ENCODE measurements at places on chromosomes 4 and X. TPM values are rescaled to one million over a fixed set of nuclear protein-coding genes. Genes with fewer than 3 reads are reported as not detected.
A peak's percentile ranks its signal among the peaks of the same experiment; 100 is the strongest.

DNA sequence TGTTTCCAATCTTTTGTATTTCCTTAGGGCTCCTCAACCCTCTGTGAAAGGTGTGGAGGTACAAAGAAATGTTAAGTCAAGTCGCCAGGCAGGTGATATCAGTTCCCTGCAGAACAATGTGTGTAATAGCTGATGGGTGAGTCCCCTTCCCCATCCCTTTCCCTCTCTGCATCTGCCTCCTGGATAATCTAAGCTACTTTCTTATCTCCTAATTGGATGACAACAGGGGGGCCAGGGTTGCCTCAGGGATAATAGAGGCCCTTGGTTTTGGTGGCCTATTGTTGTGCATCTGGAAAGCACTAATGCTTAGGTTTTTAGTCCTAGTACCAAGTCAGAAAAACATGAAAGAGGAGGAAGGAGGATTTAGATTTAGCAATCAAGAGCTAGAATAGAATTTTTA lies 29.1 kb downstream of the MAGED1 start:
- no peaks in the 10 kb centered on the region for H3K27me3 ChIP-seq
- DNase-seq = no peak
- no peaks in the 10 kb centered on the region for H3K36me3 ChIP-seq
- no peaks in the 10 kb centered on the region for H3K4me1 ChIP-seq
- H3K4me3 ChIP-seq = no peak overlapping the region

GRCh38 chrX:12891915-12892506 lies 14.4 kb upstream of the TLR8 start:
- no peak overlapping the region for H3K27ac ChIP-seq
- no peak for DNase-seq
- H3K4me3 ChIP-seq = no peak overlapping the region
- no peaks in the 10 kb centered on the region for H3K27me3 ChIP-seq
- H3K36me3 ChIP-seq = no peaks in the 10 kb centered on the region
- no peaks in the 10 kb centered on the region for H3K4me1 ChIP-seq

GRCh38 chr4:52873861-52874343 lies 11.8 kb downstream of the RASL11B start:
- H3K27me3 ChIP-seq = no peaks in the 10 kb centered on the region
- no peak overlapping the region for H3K4me3 ChIP-seq
- no peaks in the 10 kb centered on the region for H3K4me1 ChIP-seq
- H3K36me3 ChIP-seq = no peaks in the 10 kb centered on the region
- H3K27ac ChIP-seq = no peak overlapping the region

DNA sequence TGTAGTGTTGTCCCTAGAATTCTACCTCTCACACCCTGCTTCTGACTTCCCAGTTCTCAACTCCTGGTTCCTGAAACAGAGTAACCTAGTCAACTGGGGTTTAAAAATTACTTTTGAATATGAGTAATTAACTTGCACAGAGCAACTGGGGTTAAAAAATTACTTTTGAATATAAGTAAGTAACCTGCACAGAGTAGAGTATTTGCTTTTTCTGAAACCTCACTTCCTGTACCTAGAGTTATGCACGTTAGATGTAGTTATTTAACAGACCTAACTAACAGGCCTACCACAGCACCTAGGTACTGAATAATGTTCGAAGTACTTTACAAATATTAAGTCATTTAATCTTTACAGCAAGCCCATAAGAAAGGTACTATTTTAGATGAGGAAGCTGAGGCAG lies 32.9 kb downstream of the SLC39A8 start:
- H3K36me3 ChIP-seq = no peaks in the 10 kb centered on the region
- no peak for DNase-seq
- no peaks in the 10 kb centered on the region for H3K4me1 ChIP-seq

DNA sequence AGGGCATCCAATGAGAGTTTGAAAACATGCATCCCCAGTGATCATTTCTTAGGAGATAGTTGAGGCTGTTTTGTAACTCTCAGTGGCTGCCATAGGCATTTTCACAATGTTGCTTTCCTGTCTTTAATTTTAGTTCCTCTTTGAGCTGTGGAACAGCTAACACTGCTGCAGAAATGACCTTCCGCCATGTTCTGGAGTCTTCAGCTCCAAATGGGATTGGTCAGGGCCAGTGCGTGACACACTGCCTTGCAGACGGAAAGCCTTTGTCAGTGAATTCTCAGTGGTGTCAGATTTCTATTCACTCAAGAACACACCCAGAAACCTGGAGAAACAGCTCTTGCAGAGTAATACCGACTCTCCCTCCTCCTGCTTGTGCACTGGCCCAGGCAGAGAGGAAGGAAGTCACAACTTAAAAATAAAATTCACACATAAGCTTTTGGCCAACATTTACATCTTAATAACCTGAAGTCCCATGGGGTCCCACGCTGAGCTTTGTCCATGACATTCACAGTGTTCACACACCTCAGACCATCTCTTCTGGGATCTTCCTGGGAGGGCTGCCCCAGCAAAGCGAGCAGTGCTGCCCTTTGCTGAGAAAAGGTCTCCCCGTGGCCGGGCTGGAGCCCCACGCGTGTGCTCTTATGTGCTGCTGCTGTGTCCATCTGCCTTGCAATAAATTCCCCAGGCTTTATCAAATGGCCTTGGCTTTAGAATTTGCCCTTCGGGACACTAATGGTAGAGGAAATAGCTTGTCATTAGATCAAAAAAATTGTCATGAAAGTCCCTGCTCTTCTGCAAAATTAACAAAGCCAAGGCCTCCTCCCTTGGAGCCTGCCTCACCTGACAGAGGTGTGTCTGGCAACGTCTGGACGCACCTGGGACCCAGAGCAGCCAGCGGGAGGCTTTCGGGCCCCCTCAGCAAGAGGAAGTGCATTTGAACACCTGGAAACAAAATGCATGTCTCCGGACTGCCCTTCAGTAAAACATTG lies 126.8 kb downstream of the IRF2 start:
- DNase-seq = no peak
- H3K27ac ChIP-seq = peak overlapping the region; percentile 47
- no peaks in the 10 kb centered on the region for H3K36me3 ChIP-seq

The WDFY3 gene
- total RNA-seq = 35.9 TPM

Measured in uterus (tissue), 4 donors.